ENCODE measurements at places on chromosomes 2 and 18.

GRCh38 chr2:157596992-157597681 is 31.5 kb downstream of the ACVR1C start:
- DNase-seq = no peak

GRCh38 chr2:53091183-53091582 is 676.4 kb upstream of the CHAC2 start:
- DNase-seq = no peak

- peak; percentile 7 for DNase-seq
These were observed 46.4 kb upstream of the SELENOI start for GRCh38 chr2:26299471-26300101.

GRCh38 chr2:10498525-10499274 is 50.6 kb upstream of the ODC1 start:
- DNase-seq = no peak

- DNase-seq = no peak
These were observed 15.1 kb downstream of the ST3GAL5 start for GRCh38 chr2:85873679-85874078.

DNA sequence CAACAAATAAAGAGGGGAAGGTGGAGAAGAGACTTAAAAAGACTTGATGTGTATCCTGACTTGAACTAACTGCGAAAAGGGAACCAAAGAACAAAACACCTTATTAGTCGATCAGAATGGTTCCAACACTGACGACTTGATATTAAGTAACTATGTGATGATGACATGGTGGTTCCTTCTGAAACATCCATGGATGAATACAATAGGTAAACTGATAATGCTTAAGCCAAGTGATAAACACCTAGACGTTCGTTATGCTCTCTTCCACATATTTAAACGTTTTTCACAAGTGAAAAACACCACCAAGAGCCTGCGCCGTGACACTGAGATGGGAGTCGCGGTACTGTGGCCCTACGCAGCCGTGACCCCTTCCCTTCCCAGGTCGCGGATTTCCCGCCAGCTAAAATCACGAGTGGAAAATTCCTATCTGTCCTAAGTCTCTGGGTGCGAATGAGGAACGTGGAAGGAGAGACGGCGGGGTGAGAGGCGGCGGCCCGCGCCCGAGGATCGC is 797 bp downstream of the TTC32 start:
- no peak for DNase-seq

GRCh38 chr18:31199190-31199769 is 36.6 kb upstream of the DSC1 start:
- no peak for DNase-seq

Data from NCI-H510A treated with DMSO at 0.1 percent for 48 hours (cell line).